AML-193 (cell line): ENCODE measurements at places on chromosomes 1 and 21.
A peak's percentile ranks its signal among the peaks of the same experiment; 100 is the strongest.

DNA sequence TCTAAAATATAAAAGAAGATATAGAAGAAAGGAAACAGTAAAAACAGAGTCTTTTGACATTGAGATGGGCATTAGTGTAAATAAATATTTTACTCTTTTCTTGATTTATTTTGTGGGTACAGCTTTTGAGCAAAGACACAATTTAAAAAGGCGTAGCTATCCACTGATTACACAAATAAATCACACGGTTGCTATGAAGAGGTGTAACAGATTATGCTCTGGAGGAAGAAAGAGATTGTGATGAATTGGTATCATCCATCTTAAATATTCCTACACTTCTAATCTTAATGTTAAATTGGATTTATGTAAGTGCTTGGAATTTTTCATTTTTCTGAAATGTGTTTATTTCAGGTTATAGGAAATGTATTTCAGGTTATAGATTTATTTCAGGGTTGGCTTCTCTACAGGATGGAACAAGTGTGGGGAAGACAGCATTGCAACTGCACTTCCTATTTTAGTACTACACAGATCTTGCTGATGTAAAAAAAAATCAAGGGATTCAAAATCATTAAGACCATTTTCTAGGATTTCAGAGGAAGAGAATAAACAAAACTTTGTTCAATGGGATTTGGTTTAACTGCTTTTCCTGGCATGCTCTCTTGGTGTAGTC lies 15.3 kb downstream of the XCL1 start:
- DNase-seq: no peak

DNA sequence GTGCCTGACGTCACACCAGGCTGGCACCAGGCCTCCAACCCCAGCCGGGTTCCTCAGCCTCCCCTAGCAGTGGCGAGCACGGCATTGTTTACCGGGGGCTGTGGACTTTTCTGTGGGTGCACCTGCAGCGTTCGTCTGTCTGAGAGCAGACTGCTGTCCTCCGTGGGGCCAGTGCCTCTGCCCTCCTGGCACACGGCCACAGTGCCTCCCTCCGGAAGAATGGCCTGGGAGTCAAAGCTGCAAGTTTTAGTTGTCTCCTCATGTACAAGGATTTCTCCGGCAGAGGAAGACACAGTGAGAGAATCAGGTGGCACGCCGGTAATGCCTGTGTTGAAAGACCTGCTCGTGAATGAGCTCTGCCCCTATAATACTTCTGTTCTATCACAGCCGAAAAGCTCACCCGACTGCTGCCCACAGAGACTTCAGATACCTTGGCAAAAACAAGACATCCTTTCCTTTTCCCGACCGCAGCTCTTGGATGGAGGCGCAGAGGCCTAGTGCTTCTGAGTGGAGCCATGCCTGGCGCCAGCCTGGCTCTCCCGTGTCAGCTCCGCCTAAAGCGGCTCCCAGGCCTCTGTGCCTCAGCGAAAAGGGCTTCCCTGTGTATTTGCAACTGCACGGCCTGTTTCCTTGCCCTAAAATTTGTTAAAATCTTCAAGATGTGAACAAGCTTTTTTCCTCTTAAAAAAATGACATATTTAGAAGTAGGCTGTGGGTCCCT lies 71.4 kb downstream of the AGPAT3 start:
- DNase-seq: no peak

DNA sequence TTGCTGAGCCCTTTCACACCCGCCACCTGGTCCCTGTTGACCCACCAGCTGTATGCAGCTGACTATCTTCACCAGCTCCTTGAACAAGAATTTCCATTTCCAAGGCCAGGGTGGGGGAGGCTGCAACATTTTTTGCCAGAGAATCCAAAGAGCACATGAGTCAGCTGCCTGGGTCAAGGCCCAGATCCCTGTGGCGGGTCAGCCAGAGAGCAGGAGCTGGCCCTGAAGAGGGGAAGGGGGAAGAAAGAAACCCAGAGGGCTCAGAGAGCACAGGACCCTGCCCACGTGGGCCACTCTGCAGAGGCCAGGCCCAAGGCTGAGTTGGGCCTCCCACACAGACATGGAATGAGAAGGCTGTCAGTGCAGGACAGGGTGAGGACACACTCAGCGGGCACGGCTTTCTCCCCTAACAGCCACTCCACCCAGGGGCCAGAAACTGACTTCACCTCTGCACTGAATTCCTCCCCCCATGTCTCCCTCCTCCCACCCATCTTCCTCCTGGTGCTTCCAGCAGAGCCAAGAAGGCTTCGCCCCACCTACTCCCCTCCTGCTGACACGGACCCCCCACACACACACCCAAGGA lies 28.9 kb downstream of the S100A6 start:
- DNase-seq: no peak

DNA sequence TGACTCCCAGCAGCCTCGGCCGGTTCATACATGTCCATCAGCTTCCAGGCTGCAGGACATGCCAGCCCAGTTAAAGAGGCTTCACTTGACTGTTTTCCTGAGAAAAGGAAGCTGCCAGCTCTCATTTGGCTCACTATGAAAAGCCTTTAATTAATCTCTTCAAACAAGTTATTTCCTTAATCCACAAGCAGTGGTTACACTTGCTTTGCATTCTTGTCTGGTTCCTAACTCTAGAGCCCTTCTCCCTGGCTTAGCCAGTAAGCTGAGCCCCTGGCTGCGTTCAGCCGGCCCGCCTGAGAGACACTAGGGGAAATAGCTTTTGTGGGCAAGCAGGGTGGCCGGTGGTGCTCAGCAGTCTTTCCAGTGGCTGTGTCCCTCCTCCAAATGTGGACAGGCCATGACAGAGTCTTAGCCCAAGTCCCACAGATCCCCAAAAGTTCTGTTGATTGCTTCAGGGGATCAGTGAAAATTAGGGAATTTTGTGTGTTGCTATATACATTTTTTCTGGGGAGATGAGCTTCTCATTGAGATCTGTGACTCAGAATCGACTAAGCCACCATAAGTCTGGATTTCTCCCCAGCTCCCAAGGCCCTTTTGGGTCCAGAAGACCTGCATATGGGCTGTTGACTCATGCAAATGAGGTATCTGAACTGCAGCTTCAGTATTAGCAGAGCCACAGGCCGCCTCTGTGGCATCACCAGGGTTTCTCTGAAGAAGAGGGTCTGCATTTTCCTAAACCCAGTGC lies 10.1 kb downstream of the ATF3 start:
- DNase-seq: no peak

- no peak for DNase-seq
Measured at GRCh38 chr1:41559331-41559730, 74.8 kb upstream of the EDN2 start.

DNA sequence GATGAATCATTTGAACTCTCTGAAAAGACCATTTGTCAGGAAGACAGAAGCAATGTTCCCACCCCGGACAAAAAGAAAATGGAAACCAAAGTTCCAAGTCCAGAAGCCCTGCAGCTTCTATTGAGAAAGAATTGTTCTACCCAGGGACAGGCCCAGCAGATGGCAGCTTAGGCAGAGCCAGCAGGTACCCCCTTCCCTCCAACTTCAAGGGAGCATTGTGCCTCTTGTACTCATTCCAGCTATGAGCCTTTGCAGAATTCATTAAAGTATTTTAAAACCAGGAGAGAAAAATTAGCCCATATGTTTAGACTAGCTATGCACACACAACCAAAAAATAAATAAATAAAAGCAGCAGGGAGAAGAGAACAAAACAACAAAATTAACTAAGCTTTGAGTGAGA lies 85.2 kb upstream of the KCND3 start:
- DNase-seq: no peak

DNA sequence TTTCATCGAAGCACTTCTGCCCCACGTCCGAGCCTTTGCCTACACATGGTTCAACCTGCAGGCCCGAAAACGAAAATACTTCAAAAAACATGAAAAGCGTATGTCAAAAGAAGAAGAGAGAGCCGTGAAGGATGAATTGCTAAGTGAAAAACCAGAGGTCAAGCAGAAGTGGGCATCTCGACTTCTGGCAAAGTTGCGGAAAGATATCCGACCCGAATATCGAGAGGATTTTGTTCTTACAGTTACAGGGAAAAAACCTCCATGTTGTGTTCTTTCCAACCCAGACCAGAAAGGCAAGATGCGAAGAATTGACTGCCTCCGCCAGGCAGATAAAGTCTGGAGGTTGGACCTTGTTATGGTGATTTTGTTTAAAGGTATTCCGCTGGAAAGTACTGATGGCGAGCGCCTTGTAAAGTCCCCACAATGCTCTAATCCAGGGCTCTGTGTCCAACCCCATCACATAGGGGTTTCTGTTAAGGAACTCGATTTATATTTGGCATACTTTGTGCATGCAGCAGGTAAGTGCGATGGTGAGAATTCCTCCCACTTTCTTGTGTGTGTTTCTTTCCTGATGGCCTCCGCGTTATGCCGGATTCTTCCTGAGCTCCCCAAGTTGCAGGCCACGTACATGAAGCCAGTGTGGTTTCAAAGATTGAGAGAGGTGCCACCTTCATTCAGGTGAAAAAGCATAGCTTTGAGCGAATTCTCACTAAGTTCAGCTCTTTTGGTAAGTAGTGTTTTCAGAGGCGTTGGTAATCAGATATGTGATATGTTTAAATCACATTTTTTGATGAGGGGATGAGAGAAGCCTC lies 6.0 kb downstream of the NFIA start:
- no peak for DNase-seq

- DNase-seq: peak; percentile 61
Measured at GRCh38 chr1:226406401-226406881, 1.5 kb downstream of the PARP1 start.
